ENCODE measurements at places on chromosomes 7 and 10. TPM values are rescaled to one million over a fixed set of nuclear protein-coding genes. Genes with fewer than 3 reads are reported as not detected.

DNA sequence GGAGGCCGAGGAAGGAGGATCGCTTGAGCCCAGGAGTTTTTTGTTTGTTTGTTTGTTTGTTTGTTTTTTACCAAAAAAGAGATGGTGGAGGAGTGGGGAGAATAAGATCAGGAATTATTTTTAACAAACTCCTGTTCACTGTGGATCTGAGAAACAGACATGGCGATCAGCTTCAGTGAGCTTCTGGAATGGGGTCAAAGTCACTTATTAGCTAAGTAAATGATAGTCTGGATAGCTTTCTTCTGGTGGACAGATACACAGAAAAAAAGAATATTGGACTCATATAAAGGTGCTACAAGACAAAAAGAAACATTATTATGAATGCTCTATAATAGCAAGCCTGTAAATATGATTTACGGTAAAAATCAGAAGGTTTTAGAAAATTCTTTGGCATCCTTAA, 85.1 kb downstream of the POU6F2 start:
- no peak overlapping the region for H3K4me3 ChIP-seq
- H3K27me3 ChIP-seq, result no peaks in the 10 kb centered on the region
- H3K4me1 ChIP-seq, result no peaks in the 10 kb centered on the region
- H3K27ac ChIP-seq, result no peak overlapping the region

DNA sequence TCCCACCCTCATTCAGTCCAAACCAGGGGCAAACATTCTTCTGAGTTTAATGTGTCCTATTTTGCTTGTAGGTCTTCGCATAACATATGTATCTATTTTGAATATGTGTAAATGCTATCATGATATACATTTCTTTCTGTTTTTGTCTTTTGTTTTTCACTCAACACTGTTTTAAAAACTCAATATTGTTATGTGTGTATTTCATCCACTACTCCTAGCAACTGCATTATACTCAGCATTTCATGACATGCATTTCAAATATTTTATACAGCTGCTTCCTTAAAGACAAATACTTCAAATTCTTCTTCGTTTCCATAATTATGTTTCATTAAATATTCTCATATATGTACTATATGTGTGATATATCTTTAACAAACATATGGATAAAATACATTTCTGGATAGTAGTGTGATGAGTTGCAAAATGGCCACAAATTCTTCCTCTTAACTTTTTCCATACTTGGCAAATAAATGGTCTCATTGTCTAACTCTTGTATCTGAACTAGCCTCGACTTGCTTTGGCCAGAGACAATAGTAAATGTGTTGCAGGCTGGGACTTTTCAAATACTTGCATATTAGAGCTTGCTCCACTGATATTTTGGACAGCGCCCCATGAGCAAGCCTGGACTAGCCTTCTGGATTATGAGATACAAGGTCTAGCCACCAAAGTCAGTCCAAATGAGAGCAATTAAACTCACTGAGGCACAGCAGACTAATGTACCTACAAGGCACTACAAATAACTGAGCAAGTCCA, 539.7 kb upstream of the KCND2 start:
- H3K27ac ChIP-seq, result no peak overlapping the region
- no peak for DNase-seq
- H3K4me3 ChIP-seq, result no peak overlapping the region
- no peaks in the 10 kb centered on the region for H3K27me3 ChIP-seq
- H3K4me1 ChIP-seq, result no peaks in the 10 kb centered on the region
- H3K36me3 ChIP-seq, result no peaks in the 10 kb centered on the region

EXOC6 gene
- 11.7 TPM for total RNA-seq

DNA sequence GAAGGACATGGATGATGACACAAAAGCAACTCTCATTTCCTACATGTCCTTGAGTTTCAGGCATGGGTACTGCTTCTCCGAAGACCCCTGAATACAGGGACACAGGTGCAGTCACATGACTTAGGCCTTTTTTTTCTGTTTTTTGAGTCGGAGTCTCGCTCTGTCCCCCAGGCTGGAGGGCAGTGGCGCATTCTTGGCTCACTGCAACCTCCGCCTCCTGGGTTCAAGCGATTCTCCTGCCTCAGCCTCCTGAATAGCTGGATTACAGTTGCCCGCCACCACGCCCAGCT, 26.8 kb downstream of the IFT22 start:
- no peak overlapping the region for H3K4me3 ChIP-seq
- H3K27ac ChIP-seq, result no peak overlapping the region
- H3K27me3 ChIP-seq, result peaks cover 26% of the 10 kb centered on the region
- H3K36me3 ChIP-seq, result peaks cover 3% of the 10 kb centered on the region

- H3K4me1 ChIP-seq, result peaks cover 8% of the 10 kb centered on the region
- H3K4me3 ChIP-seq, result no peak overlapping the region
- no peaks in the 10 kb centered on the region for H3K27me3 ChIP-seq
- DNase-seq, result no peak
- no peak overlapping the region for H3K27ac ChIP-seq
Measured at GRCh38 chr7:133539016-133539415, 286.1 kb downstream of the EXOC4 start.

DNA sequence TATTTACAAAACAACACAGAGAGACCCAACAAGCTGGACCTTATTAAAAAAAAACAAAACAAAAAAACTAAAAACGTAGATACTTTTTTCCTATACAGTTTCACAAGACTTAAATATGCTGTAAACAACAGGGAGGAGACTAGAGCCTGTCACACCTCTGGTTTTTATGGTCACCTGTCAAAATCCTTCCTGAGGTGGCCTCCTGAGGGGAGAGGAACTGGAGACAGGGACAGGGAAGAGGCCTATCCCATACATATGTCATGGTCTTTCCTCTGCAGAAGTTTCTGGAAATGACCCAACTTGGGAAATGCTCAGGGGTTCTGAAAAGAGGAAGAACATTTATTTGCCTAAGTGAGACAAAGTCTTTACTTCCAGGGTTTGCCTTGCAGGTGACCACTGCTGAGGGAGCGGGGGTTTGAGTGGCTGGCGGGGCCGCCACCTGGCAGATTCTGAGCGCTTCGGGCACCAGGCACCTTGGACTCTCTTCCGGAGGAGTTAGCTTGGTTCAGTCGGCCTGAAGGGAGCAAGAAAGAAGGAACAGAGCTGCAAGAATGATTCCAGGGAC, 18.3 kb downstream of the CPA1 start:
- H3K27ac ChIP-seq, result peak overlapping the region; percentile 47
- peaks cover 64% of the 10 kb centered on the region for H3K36me3 ChIP-seq
- H3K4me1 ChIP-seq, result peaks cover 36% of the 10 kb centered on the region
- H3K27me3 ChIP-seq, result no peaks in the 10 kb centered on the region
- no peak for DNase-seq

DNA sequence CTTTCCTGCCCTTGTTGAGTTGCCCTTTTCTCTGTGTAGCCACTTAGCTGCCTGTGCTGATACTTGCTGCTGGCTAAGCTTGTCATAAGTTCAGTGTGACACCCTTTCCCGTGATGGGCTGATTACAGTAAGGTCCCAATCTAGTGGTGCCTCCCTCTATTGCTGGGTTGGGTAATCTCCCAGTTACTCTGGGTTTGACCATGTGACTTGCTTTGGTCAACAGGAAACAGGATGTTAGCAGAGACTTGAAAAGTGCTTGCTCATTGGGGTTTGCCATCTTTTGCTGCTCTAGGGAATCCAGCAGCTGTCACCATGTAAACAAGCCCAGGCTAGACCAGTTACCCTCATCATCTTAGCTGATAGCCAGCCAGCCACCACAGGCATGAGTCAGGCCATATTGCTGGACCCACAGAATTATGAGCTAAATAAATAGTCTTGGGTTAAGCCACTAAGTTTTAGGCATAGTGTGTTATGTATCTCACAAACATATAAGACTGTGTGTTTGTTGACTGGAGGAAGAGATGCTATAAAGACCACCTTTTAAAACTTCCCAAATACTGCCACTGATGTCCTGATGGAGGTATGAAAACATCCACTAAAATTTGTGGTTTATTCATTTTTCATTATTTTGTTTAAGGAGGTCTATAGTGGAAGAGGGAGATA, 4.0 kb upstream of the LEP start:
- peaks cover 14% of the 10 kb centered on the region for H3K27me3 ChIP-seq
- peak overlapping the region; percentile 62 for H3K27ac ChIP-seq
- H3K4me1 ChIP-seq, result peaks cover 12% of the 10 kb centered on the region
- DNase-seq, result peak; percentile 70
- H3K4me3 ChIP-seq, result no peak overlapping the region

DNA sequence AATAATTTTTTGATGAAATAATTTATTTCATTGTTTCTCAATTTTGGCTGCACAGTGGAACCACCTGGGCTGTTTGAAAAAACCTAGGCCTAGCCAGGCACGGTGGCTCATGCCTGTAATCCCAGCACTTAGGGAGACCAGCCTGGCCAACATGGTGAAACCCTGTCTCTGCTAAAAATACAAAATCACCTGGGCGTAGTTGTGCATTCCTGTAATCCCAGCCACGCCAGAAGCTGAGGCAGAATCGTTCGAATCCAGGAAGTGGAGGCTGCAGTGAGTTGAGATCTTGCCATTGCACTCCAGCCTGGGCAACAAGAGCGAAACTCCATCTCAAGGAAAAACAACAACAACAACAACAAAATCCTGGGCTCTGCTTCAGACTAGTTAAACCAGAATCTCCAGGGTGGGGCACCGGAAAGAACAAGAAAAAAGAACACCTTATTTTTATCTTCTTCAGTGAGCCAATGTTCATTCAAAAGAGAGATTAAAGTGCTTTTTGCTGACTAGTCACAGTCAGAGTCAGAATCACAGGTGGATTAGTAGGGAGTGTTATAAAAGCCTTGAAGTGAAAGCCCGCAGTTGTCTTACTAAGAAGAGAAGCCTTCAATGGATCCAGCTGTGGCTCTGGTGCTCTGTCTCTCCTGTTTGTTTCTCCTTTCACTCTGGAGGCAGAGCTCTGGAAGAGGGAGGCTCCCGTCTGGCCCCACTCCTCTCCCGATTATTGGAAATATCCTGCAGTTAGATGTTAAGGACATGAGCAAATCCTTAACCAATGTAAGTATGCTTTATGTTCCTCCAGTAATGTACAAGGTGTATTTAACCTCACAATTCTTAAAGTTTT, at the start of gene CYP2C18:
CYP2C18 (plus strand) TSS at position 516 of the 841 bp plus-strand sequence; CDS start at position 607, 91 bp downstream.
- no peak within 1 kb of the TSS for H3K27ac ChIP-seq
- no peaks in the 10 kb centered on the region for H3K27me3 ChIP-seq
- no peaks in the 10 kb centered on the region for H3K36me3 ChIP-seq
- H3K4me1 ChIP-seq, result no peaks in the 10 kb centered on the region
- no peak for DNase-seq
- no peak within 1 kb of the TSS for H3K4me3 ChIP-seq

GRCh38 chr7:134605978-134606923, 40.4 kb upstream of the BPGM start:
- no peak overlapping the region for H3K27ac ChIP-seq
- no peaks in the 10 kb centered on the region for H3K36me3 ChIP-seq
- peaks cover 4% of the 10 kb centered on the region for H3K4me1 ChIP-seq
- H3K4me3 ChIP-seq, result peak overlapping the region; percentile 28
- peaks cover 33% of the 10 kb centered on the region for H3K27me3 ChIP-seq

GSTO2 gene
- 1.2 TPM for total RNA-seq

LIPN gene
- not detected for total RNA-seq

DNA sequence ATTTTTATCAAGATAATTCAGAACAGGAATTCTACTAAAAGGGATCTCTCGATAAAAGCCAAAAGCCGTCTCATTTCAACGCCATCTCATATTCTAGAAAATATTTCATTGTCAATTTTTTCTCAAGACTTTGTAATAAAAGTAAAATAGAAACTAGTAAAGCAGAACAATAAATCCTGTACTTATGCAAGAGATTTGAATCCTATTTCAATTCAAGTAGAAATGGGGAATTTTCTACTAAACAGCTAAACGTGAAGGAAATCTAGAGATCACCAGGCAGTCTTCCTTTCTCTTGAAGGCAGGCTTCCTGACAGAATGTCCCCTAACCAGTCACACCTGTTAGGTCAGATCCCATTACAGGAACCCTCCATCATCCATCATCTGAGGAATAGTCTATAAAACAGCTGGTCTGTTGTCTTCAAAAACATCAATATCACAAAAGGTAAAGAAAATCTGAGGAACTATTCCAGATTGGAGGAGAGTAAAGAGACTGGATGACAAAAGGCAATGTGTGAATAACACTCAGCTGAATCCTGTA, 23.7 kb downstream of the USP6NL start:
- H3K4me3 ChIP-seq, result no peak overlapping the region
- DNase-seq, result no peak
- no peak overlapping the region for H3K27ac ChIP-seq
- peaks cover 4% of the 10 kb centered on the region for H3K36me3 ChIP-seq

HSPA12A gene
- not detected for total RNA-seq

KEL gene
- total RNA-seq, result 1.1 TPM

GRCh38 chr7:28891192-28891875, 66.8 kb downstream of the TRIL start:
- H3K36me3 ChIP-seq, result no peaks in the 10 kb centered on the region
- DNase-seq, result no peak
- no peak overlapping the region for H3K27ac ChIP-seq
- H3K4me3 ChIP-seq, result no peak overlapping the region
- peaks cover 13% of the 10 kb centered on the region for H3K27me3 ChIP-seq
- H3K4me1 ChIP-seq, result no peaks in the 10 kb centered on the region

DNA sequence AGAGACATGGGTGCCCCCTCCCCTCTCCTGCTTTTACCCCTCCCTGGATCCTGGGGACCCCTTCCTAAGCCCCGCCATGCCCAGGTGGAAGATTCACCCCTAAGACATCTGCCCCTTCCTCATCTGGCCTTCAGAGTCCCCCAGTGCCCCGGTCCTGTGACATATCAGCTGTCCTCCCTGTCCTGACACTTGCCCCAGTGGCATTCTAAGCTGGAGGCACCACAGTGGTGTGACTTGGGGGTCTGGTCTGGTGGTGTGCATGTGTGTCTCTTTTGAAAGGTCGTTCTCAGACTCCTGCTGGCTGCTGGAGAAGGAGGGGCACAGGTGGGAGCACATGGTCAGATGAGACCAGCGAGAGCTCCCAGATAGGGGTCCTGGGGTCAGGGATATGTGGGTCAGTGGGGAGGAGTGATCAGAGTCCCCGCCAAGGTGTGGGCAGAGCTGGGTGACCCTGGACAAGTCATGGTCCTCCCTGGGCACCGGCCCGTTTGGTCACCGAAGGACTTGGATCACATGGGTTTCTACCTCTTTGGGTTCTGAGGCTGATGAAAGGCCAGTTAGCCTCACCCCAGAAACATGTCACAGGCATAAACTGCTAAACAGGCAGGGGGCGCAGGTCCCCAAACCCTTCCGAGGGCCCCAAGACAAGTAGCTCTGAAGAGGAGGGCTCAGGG, 645 bp upstream of the TFR2 start:
- no peak overlapping the region for H3K4me3 ChIP-seq
- peaks cover 2% of the 10 kb centered on the region for H3K4me1 ChIP-seq
- DNase-seq, result no peak
- no peaks in the 10 kb centered on the region for H3K36me3 ChIP-seq
- peaks cover 3% of the 10 kb centered on the region for H3K27me3 ChIP-seq
- peak overlapping the region; percentile 6 for H3K27ac ChIP-seq

DNA sequence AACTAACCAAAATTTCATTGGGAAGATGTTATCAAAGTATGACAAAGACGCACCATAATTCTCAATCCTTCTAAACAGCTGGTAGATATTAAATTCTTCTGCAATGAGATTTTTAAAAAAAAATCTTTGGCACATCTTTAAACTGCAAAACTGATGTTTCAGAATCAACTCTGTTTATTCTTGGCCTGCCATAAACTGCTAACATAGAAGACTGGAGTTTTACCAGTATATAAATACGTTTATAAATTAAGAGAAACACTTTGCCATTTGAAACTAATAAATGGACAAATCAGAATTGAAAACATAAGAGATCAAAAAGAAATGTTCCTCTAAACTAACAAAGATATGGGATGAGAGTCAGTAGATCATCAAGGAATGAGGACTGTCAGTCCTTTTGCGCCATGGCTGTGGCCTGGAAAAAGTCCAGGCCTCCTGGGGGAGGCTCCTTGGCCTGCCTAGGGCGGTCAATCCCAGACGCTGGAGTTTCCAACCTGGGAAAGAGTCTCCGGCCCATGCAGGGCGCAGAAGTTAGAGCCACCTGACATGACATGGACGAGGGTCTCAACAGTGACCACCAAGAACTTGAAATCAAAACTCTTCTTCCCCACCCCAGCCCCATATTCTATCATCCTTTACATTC, 34.2 kb upstream of the NEBL start:
- H3K27me3 ChIP-seq, result no peaks in the 10 kb centered on the region
- no peaks in the 10 kb centered on the region for H3K36me3 ChIP-seq
- no peaks in the 10 kb centered on the region for H3K4me1 ChIP-seq

TNS3 gene
- not detected for total RNA-seq

Data from activated CD8-positive, alpha-beta T cell treated with anti-CD3 and anti-CD28 coated beads, Interleukin-2, amount 10 ng/mL, durations not matched to agents 7 days and 5 days (primary cell).